ENCODE measurements at places on chromosomes 4 and X.
A peak's percentile ranks its signal among the peaks of the same experiment; 100 is the strongest.

DNA sequence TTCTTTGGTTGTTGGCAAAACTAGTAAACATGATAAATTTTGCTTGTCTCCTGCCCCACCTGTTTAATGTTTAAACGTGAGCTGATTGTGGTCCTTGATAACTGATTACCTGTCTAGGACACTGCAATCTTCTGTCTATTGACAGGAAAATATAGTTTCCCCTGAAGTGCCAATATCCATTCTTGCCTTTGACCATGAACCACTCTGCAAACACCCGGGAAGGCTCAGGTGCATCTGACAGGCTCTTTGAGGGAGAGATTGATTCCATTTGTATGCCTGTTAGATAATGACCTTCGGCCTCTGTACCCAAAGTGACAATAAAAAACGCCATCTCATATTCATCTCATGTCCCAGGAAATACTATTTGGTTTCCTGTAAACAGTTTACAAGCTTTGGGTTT is 453.0 kb downstream of the CENPC start:
- no peak for DNase-seq

- no peak for DNase-seq
These were observed 334.5 kb downstream of the ADAM29 start for GRCh38 chr4:175252642-175253041.

GRCh38 chr4:139278485-139278884 is 1.5 kb downstream of the MGARP start:
- DNase-seq = no peak

DNA sequence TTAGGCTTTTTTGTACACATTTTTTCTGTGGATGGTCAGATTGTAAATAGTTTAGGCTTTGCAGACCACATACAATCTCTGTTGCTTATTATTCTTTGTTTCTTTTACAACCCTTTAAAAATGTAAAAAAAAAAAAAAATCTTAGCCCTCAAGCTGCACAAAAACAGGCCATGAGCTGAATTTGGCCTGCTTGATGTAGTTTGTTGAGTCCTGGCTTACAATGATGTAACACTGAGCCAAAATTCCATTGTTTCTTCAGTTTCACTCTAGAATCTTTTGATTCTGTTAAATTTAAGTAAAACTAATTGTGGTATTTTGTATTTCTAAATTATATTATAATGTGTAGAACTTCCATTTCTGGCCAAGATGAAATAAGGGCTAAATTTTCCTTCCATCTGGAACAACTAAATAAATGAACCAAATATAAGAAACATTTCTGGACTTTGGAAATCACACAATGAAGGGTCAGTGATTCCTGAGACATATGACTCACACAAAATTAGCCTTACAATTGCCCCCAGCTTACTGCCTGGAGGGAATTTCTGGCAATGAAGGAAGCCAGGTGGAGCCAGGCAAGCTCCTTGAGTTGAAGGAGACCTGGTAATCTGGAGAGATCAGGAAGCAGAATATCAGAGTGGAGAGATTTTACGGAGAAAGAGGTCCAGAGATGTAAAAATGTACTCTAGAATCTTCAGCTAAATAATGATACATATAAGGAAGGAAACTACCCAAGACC is 29.8 kb downstream of the IQCM start:
- no peak for DNase-seq

DNA sequence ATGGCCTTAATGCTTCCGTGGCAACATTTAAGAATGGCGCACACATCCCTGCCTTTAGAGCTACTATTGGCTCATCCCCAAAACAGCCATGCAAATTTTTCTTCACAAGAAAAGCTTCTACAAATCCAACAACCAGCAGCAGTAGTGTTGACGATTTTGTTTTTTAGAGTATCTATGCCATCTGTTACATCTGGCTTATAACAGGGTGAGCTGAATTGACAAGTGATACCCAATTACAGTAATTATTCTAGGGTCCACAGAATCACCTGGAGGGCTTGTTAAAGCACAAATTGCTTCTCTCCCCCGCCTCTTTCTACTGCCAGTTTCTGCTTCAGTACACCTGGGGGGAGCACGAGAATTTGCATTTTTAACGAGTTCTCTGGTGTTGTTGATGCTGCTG is 34.1 kb downstream of the DCHS2 start:
- no peak for DNase-seq

- no peak for DNase-seq
These were observed 11.6 kb downstream of the ENAM start for GRCh38 chr4:70640192-70640591.

- DNase-seq = no peak
These were observed 11.0 kb upstream of the SCD5 start for GRCh38 chr4:82809619-82810018.

DNA sequence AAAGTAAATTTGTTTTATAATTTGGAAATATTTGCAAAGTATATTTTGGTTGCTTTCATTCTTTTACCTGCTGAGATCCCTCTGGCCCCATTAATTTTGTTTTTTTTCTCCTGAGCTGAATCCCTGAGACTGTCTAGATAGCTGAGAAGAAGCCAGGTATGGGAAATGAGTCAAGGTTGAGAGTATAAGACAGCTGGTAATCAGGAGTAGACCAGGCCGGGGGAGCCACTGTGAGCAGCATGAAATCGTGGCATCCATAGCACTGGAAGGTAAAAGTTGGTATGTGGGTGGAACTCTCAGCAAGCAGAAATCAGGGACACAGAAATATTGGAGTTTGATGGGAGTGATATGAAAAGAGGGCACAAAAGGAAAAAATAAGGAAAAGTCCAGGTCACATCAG is 164.5 kb downstream of the FHIP1A start:
- DNase-seq = no peak

DNA sequence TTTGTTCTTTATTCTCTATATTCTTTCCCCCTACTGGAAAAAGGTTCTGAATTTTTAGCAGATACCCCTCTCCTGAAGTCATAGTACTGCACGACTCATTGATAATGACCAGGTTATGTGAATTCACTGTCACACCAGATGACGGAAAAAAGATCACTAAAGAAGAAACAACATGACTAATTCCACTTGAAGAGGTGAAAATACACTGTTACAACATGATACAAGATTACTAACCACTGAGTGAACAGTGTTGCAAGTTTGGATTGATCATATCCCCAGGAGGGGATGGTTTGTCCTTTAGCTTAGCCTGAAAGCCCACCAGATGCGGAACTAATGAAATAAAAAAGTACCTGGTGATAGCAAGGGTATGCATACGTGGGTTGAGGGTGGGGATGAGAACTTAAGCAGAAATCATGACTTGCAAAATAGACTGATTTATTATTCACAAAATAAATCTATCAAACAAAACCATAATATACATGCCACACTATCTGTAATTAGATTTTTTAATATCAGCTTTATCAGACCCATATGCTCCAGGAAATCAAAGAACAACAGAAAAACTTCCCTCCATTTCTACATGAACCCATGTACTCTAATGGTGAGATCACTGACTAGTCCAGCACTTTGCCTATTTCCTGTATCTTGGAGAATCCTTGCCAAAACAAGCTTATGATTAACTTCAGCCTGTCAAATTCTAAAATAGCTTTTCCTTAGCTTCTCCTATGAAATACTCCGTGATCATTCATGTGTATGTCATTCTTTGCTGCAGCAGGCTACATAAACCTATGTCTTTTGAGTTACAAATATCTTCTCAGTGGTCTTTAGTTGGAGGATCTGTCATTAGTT is 257.4 kb upstream of the AGA start:
- no peak for DNase-seq

DNA sequence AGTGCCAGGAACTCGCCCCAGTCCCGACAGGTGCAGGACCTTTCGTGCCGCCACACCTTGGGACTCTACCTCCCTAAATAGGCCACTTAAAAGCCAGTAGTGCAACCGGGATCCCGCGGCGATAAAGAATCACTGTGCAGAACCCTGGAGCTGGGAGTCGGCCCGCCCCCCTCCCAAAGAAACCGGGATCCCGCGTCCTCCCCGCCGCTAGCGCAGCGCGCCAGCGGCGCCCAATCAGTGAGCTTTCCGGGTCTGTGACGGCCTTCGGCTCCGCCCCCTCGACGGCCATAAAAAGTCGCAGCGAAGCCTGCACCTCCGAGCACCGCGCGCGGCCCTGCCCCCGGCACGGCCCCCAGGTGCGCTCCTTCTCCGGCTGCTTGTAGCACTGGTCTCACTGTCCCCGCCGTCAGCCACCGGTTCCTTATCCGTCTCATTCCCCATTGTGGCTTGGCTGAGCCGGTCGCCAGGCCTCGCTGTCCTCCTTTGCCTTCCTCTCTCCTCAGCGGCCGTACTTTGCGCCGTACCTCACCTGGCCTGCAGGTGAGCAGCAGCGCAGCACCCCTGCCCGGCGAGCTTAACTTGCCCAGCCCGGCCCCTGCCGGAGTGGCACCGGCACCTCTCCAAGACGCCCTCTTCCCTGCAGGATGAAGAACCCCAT is at the start of gene LRAT:
Gene LRAT, plus strand, starts transcription at position 318 of the 658 bp plus-strand sequence. Its CDS starts 327 bp downstream, at position 645.
- peak; percentile 44 for DNase-seq

GRCh38 chr4:122747883-122748282 is 15.4 kb downstream of the BBS12 start:
- DNase-seq = no peak

DNA sequence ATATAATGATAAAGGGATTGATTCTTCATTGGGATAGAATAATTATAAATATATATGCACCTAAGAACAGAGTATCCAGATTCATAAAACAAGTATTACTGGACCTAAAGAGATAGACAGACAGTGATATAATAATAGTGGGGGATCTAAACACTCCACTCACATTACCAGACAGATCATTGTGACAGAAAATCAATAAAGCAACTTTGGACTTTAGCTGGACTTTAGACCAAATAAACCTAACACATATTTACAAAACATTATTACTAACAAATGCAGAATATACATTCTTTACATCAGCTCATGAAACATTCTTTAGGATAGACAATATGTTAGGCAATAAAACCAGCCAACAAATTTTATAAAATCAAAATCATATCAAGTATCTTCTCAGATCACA is 14.6 kb downstream of the AGTR2 start:
- no peak for DNase-seq

- no peak for DNase-seq
These were observed 20.8 kb downstream of the GUCY1A1 start for GRCh38 chr4:155687380-155687982.

DNA sequence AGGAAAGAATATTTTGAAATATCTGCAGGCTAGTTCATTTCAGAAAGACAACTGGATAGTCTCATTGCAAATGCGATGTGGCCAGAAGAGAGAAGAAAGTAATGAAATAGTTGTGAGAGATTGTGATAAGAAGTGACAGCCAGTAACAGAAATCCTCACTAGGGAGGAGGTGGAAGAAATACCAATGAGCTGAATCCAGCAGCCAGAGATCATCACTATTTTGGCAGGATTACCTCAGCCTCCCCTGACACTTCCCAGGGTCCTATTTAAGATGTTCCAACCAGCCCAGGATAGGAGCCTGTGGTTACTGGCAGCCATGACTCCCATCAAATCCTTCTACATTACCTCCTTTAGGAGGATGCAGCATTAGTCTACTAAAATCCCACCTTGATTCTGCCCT is 76.7 kb upstream of the ARHGAP24 start:
- DNase-seq = no peak

DNA sequence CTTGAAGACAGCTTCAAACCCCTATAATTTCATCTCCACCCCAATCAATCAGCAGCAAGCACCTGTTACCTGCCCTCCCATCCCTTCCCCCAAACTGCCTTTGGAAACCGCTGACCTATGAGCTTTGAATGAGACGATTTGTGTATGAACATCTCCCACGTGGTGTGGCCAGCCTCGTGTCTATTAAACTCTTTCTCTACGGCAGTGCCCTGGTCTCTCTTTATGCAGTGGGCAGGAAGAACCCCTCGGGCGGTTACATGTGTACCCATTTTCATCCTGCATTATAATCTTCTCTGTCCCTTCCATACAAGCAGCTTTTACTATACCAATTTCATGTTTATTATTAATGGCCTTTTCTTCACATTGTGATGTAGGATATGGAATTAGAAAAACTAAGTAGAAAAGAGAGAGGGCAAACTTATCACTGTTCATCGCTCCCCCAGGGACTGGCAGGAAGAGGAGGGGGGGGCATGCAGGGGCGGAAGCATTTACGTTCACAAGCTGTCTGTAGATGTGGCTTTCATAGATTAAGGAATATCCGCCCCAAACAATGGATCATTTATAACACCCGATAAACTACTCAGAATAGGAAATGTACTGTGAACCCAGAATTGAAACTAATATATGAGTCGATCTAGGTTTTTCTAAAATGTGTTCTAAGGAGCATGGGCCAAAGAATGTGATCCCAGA is 95.5 kb upstream of the ZNF518B start:
- no peak for DNase-seq
